ENCODE measurements at places on chromosomes 11 and 22.

DNA sequence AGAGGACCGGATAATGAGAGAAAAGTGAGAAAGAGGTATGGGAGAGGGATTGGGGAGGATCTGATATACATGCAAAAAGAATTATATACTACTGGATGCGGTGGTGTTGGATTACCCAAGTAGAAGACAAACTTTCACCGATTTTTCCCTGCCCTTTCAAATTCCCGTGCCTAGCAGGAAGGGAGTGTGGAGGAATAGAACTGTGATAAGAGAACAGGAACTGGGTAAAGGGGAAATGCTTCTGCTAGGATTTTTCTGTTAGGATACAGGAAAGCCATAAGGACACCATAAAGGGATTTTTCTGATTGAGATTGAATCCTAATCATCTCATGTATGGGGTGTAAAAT is 480 bp upstream of the MTMR2 start:
- DNase-seq = no peak

DNA sequence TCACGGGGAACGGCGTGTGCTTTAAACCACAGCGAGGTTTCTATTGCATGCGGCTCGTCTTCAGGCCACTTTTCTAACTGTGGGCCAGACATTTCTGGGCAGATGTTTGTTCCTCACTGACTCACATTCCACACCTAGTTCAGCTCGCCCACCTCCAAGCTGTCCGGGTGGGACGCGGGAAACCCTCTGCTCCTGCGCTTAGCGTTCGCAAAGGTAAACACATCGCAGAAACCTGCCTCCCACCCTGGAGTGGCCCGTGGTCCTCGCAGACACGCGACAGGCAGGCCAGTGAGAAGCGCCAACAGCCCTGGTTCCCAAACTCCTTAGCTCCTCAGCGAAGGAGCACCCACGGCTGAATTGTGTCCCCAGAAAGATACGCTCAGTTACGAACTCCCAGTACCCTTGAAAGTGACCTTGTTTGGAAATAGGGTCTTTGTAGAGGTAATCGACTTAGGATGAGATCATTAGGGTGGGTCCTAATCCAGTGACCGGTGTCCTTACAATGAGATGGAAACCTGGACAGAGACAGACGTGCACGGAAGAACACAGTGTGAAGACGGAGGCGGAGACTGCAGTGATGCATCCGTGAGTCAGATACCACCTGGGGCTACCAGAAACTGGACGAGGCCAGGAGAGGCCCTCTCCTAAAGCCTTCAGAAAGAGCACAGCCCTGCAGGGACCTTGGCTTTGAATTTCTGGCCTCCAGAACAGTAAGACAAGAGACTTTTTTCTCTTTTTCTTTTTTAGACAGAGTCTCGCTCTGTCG is 82.7 kb downstream of the CELSR1 start:
- DNase-seq = no peak

GRCh38 chr11:131371791-131372104 is 1.3 kb downstream of the NTM start:
- DNase-seq = no peak

DNA sequence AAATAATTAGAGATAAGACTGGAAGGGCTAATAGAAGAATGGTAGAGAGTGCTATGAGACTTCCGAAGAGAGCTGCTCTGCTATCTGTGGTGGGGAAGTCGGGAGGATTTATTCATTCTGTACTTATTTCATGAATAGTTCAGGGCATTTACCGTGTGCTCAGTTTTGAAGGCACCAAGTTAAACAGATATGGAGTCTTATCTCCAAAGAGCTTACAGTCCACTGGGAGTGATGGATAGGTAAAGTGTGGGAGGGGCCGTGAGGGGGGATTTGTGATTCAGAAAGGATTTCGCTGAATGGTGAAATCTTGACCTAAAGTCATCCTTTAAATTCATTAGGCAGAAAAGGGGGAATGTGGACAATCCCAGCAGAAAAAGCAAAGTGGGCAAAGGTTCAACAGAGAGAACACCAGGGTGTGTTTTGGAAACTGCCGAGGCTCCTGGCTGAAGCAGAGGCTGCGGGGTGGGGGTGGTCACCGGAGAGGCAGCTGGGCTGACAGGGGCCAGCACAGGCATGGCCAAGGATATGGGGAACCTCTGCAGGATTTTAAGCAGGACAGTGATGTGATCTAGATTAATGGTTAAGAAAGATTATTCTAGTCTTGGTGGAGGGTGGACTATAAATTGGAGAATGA is 91.2 kb downstream of the UBASH3B start:
- DNase-seq = no peak

DNA sequence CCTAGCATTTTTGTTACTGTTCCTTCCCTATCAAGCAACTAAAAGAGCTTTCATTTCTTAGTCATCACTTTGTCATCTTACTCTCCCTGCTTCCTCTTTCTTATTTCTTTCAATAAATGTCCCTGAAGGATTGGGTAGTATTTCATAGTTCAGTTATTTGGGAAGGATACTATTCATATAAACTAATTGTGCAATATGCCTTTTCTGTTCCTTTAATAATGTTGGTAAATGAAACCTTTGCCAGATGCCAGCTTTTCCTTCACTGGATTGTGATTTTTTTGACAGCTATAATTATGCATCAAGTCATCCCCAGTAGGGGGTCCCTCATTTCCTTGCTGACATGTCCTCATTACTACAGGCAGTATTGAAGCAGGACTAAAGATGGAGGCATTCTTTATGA is 101.7 kb downstream of the ATM start:
- peak; percentile 14 for DNase-seq

DNA sequence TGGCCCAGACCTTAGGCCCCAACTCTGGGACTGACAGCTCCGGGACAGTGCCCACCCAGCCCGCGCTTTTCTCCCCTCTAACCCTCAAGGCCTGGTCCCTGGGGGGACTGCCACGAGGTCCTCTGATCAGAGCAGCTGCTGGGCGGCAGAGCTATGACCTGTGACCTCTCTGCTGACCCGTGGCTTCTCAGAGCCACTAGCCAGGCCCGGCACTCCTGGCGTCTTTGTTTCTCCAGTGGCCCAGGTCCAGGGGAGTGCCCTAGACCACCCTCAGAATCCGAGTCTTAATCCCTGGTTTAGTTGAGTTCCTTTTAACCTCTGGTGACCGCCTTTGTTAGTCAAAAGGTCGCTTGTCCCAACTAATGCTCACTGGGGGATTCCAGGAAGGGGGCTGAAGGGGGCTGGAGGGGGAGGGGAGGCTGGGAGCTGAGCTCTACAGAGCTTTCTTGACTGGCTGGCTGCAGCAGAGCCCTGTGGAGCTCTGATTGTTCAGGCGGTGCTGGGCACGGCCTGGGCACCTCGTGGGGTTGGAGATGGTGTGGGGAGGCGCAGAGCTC is 1.2 kb downstream of the FBLN1 start:
- no peak for DNase-seq

Data from AG04449 (cell line).